ENCODE measurements at places on chromosomes 4 and X.

- no peak for DNase-seq
These were observed 559 bp downstream of the SLC9A7 start for GRCh38 chrX:46758163-46758955.

DNA sequence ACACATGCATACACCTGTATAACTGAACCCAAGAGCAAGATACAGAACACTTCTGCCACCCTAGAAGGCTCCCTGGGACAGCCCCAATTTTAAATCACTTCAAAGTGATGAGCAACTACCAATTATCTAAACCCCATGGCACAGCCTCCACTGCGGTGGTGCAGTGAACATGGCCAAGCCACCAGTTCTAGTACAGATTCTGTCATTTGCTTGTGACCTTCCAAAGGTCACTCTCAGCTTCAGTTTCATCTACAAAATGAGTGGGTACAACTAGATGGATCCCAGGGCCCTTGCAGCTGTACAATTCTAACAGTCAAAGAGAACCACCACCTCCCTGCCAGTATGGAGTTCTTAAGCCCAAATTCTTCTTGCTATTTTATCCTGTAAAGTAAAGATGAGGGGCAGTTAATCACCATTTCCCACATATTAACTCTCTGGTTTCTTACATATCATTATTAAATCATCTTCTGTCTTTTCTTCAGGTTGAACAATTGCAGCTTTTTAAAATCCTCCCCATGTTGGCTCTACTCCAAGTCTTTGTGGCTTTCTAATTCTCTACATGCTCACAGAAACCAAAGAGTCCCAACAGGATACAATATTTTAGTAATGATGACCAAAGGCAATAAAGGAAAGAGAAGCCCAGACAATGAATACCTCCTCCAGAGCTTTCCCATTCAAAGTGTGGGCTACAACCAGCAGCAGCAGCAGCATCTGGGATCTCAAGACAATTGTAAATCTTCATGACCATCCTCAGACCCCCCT lies 39.0 kb upstream of the GPM6B start:
- DNase-seq: peak; percentile 22

DNA sequence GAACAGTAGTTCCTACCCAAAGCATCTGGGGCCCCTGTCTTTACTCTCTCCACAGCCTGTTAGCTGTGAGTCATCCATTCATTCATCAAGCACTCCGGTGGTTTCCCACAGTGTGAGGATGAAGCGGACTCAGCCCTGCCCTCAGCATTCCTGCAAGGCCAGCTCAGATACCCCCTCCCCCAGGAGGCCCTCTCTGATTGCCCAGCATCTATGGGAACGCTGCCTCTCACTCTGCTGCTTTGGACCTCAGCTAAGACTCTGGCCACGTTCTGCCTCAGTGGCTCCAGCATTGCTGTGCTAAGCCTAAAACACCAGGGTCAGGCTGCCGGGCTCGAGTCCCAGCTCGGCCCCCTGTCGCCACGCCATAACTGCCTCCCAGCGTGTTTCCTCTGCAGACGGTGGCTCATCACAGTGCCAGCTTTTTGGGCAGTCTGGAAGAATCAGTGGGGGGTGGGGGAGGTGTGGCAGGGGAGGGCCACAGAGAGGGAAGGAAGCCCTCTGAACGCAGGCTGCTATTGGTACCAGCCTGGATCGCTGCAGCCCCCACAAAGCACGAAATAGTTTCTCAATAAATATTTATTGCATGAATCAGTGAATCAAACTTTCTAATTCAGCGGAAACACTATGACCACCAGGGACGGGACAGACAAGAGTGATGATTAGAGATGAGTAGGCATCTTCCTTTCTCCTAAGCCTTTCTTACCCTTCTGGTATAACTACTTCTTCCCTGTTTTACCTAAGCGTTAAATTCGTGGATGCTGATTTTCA lies 74.4 kb downstream of the SORCS2 start:
- peak; percentile 92 for DNase-seq

DNA sequence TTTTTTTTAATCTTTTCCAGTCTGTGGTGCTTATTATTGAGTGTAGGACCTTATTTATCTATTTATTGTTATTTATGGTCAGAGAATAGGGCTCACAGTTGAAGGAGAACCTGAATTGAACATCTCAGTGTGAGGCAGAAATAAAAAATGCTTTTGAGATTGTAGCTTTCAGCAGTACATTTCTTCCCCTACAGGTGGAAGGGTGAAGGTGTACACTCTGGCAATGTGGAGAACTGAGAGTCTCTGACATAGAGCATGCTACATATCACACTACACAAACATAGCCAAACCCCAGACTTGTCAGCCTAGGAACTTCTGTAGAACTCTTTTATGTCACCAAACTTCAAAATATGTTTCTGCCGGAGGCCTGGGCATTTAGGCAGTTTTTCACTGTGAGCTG lies 140.2 kb downstream of the STIM2 start:
- no peak for DNase-seq

DNA sequence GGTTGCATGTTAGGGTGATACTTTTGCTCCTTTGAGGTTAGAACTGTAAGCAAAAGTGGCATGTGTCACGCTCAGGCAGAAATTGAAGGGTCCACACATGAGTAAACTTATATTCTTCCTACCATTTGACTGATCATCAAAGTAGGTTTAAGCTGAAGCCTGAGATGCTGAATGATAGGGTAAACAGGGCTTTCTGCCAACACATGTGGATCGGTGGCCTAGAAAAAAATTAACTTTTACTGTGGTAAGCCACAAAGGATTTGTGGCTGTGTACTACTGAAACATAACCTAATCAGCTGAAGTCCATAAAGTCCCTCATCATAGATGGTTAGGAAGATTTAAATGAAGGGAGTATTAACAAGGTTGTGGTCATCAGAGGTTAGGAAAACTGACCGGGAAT lies 1070.1 kb downstream of the STPG2 start:
- DNase-seq: peak; percentile 4

- no peak for DNase-seq
These were observed 23.2 kb upstream of the SMIM20 start for GRCh38 chr4:25890571-25891485.

DNA sequence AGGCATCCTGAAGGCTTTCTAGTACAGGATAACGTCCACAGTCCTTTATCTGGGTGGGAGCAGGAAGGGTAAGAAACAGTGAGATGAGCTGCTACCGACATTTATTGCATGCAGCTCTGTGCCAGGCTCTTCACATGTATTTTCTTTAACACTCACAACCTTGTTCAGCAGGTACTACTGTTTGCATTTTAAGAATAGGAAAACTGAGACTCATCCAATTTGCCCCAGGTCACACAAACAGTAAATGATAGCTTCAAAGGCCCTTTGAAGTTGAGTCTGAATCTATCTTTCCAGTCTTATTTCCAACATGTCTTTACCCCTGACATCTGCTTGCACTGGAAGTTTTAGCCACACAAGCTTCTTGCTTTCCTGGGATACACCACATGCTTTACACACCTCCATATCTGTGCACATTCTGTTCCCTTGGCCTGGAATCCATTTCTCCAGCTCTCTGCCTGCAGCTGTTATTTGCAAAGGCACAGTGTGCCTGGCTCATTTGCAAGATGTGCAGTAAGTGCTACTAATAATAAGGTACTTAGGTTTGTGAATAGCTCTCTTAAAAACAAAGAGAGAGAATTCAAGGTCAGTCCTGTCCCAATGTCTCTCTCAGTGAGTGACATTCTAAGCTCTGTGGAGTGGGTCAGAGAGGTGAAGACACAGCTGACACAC lies 61.2 kb downstream of the METTL14 start:
- DNase-seq: no peak

DNA sequence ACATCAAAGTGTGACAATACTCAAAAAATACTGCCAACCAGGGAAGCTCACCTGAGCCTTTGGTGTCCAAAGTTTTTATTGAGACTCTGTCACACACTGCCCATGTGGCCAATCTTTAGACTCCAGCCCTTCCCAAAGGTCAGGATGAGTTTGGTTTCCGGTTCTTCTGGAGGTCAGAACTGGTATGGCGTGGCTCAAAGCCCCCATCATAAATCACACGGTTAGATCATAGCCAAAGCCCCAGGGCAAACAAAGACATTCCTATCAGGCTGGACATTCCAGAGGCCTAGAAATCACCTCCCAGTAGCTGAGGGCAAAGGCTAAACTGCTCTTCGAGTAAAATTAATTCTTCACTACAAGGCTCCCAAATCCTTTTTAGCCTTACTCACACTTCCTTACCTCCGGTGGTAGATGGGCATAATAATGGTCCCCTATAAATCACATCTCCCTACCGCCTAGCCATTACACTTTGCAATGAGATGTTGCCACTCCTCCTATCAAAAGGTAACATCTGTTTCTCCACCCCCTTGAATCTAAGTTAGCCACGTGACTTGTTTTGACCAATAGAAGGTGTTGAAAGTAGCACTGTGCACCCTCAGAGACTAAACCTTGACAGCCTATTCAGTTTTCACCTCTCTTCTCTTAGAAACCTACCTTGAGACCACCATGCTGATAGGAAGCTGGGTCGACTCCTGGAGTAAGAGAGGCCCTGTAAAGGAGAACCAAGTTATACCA lies 137.8 kb upstream of the DUSP21 start:
- no peak for DNase-seq

Measured in astrocyte (in vitro differentiated cells and primary cell).